ENCODE measurements at places on chromosomes 6 and 20.

- no peak for DNase-seq
Observed at GRCh38 chr20:46240065-46240464, 68.2 kb downstream of the CDH22 start.

DNA sequence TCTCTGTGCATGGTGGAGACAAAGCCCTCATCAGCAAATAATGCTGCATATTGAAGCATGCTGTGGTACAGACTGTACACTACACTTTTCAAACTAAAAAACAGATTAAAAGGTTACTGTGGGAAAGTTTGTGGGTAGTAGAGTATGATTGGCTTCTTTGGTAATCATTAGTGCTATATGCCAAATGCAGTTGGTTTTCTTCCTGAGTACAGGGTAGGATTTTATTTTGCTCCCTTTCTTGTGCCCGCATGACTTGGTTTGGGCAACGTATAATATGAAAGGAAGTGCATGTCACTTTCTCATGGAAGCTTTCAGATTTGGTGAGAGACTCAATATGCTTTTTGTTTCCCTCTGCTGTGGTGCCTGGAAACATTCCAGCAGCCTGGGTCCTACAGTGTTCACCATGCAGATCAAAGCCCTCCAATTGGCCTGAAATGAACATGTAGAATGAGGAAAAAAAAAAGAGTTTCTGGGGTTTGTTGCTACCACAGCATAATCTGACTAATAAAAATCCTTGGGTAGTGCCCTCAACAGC, 270.7 kb upstream of the ADGRB3 start:
- DNase-seq: no peak

DNA sequence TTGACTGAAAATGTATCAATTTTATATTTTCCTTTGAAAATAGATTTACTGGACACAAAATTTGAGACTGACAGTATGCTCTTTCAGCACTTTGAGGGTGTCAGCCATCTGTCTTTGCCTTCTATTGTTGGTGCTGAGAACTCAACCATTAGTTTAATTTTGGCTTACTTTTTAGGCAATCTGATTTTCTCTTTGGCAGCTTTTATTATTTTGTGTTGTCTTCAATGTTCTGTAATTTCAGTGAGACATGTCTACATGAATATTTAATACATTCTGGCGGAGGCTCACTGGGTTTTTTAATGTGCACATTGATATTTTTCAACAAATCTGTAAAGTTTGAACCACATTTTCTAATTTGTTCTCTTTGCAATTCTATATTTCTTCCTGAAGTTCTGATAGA, 648.6 kb downstream of the C6orf118 start:
- no peak for DNase-seq

DNA sequence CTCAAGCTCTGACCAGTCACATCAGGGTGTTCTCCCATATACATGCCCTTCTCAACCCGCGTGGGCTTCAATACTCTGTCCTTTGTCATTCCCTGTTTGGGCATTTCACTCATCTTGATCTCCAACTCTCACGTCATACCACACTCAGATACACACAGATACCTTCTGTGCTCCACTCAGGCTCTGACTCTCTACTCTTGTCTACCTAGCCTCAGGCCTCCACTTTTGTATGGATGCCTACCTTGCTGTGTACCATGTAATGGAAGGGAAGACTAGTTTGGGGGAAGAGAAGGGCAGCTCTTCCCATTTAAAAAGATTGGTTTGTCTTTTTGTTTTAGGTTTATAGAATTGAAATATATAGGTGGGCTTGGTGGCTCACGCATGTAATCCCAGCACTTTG, 48.6 kb downstream of the ASXL1 start:
- DNase-seq: no peak

- no peak for DNase-seq
Observed at GRCh38 chr6:20919677-20920385, 385.6 kb downstream of the CDKAL1 start.

- DNase-seq: no peak
Observed at GRCh38 chr6:142374965-142375733, 73.3 kb downstream of the ADGRG6 start.

- DNase-seq: peak; percentile 24
Observed at GRCh38 chr6:39321761-39322160, 741 bp downstream of the KCNK16 start.

GRCh38 chr20:53284696-53285095, 308.9 kb downstream of the ZNF217 start:
- no peak for DNase-seq

- DNase-seq: peak; percentile 93
Observed at GRCh38 chr6:166258854-166259276, 49.3 kb downstream of the PRR18 start.

GRCh38 chr6:170076466-170077165, 214.3 kb downstream of the DLL1 start:
- no peak for DNase-seq

All from suppressor macrophage treated with lipopolysaccharide for 1 hour (primary cell).